ENCODE measurements at places on chromosomes 6 and 20.

- DNase-seq, result no peak
Measured at GRCh38 chr6:2623295-2623694, 127.4 kb downstream of the MYLK4 start.

DNA sequence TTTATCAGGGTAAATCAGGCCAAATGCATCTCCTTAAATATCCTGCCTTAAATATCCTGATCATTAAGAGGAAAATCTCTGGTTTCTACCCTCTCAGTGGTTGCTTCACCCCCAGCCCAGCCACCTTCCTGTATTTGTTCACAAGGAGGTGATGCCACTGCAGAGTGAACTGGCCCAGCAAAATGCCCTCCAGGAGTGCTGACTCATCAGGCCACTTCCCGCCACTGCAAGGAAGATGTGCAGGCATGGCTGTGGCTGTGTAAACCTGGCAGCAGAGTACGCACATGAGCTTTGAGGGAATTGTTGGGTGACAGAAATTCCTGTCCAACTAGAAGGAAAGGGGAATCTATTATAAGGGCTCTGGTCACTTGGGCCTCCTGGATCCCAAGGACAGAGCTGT lies 13.8 kb downstream of the NQO2 start:
- DNase-seq, result no peak

DNA sequence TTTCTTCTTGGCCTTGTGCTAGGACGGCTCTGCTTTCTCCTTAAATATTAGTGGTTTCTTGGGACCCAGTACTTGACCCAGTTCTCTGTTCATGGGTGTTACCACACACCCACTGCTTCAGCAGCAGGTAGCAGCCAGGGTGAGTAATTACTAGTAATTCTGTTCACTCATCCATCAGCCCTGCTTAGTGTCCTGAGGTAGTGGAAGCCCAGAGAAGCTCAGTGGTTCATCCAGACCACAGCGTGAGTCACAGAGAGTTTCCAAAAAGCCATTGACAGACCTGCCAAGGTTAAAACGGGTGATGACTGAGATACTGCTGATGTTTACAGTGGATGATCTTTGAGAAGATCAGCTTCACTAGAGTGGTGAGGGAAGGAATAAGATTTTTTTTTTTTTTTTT lies 51.7 kb upstream of the HINT3 start:
- no peak for DNase-seq

DNA sequence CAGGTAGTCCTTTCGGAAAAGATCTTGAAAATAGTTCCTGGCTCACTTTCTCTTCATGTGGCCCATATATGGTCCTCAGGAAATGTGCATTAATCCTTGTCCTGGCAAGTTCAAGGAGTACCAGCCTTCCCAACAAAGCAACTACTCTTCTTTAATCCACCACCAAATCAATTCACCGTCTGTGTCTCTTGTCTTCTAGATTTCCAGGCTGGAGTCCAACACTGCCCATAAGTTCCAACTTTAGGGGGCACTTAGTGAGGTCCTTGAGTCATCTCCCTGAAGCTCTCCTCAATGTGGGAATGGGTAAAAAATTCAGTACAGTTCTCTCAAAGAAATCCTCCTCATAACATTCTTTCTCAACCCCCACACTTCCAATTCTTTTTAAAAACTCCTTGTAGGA lies 6.9 kb upstream of the DAAM2 start:
- DNase-seq, result no peak

DNA sequence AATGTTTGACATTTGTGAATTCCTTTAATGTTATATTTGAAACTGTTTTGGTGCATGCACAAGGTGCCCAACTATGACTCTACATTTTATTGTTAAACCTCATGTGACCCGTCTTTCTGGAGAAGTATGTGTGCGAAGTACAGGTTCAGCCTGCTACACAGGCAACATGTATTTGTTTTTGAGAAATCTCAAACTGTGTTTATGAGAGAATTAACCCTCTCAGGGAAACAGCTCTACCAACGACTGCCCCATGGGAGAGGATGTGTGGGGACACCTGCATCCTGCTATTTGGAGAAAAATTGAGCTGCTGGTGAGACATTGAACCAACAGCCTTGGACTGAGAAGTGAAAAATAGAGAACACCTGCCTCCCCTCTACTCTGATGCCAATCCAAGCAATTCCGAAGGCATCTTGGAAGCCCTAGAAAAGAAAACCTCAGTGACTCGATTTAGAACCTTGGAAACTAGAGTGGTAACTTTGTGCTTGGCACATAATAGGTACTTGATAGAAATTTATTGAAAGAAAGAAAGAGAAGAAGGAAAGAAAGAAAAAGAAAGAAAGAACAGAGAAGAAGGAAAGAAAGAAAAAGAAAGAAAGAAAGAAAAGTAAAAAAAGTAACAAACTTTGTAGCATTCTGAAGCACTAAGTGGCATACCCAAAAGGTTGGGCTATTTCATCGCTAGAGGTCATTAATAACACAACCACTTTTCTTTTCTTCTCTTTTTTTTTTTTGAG lies 2.9 kb upstream of the AKAP12 start:
- no peak for DNase-seq

DNA sequence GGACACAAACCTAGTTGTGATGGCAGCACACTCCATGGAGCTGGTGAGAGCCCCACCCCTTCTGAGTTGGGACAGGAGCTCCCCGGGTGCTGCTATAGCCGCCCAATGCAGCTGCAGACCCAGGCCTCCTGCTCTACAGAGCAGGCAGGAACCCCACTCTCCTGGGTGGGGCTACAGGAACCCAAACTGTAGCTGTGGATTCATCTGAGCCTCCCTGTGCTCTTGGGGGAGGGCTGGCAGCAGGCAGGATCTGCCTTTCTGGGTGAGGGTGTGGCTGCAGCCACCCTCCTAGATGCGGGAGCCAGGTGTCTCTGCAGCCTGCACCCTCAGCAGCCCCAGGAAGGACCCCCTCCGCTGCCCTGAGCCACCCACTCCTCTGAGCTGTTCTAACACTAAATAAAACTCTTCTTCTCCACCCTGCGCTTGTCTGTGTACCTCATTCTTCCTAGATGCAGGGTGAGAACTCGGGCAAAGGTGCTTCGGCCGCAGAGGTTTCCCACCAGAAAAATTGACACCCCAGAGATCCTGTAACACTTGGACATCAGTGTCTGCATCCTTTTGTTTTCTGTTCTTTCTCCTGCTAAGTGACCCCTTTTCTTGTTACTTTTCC lies 55.2 kb upstream of the KIF13A start:
- no peak for DNase-seq

DNA sequence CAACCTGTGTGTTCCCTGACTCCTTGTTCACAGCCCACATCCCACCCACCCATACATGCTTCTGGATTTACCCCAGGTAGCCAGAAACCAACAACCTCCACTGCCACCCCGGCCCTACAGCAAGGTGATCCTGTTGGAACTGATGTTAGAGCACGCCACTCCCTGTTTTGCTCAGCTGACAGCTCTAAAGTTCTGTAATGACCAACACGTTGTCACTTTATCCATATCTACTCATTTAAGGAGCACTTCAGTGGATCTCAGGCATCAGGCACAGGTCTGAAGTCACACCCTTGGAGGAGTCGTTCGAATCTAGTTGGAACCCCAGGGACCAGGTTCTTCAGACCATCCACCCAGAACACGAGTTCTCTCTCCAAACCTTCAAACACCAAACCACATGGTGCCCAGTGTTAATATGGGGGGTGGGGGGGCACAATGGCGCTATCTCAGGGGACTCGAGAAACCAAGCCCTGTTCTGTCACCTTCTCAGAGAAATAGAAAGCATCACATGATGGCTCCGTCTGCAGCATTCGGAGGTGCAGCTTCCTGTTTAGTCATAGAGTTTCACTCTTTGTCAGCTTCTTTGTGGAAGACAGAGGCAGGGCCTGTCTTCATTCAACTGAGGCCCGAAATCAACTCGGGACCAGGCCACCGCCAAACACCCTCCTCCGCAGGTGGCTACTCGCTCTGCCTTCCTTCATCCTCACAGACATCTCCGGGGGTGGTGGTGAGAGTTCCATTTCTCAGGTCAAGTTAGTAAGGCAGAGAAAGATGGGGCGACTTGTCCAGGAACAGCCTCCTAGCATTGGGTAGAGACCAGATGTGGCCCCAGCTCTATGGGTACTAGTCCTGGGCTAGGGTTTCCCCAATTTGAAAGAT lies 142.2 kb downstream of the NFATC2 start:
- no peak for DNase-seq

- DNase-seq, result no peak
Measured at GRCh38 chr6:115954740-115955139, 106.0 kb downstream of the FRK start.

- no peak for DNase-seq
Measured at GRCh38 chr6:156114541-156114940, 658.9 kb upstream of the NOX3 start.

- DNase-seq, result no peak
Measured at GRCh38 chr20:17868151-17868550, 100.4 kb downstream of the SNX5 start.

DNA sequence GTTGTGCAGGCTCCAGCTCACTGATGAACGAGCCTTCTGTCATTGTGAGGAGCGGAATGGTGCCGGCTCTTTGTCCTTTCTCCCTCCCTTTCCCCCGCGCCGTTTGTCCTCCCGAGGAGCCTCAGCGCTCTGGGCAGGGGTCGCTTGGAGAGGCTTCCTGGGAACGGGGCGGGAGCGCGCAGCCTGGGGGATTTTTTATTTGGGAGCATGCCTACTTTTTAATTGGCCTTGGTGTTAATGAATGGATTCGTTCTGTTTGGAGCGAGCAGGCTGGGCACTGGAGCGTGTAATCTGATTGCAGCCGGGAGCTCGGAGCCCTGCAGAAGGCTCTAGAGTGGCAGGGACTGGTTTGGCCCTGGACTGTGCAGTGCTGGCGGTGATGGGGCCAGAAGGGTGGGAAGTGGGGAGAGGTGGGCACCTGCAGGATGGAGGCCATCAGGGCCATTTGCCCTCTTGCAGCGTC lies 118.8 kb downstream of the CDH4 start:
- DNase-seq, result no peak
